Cardiac muscle cell (in vitro differentiated cells and primary cell): ENCODE measurements at places on chromosomes 12 and 14. TPM values are rescaled to one million over a fixed set of nuclear protein-coding genes. Genes with fewer than 3 reads are reported as not detected.

DNA sequence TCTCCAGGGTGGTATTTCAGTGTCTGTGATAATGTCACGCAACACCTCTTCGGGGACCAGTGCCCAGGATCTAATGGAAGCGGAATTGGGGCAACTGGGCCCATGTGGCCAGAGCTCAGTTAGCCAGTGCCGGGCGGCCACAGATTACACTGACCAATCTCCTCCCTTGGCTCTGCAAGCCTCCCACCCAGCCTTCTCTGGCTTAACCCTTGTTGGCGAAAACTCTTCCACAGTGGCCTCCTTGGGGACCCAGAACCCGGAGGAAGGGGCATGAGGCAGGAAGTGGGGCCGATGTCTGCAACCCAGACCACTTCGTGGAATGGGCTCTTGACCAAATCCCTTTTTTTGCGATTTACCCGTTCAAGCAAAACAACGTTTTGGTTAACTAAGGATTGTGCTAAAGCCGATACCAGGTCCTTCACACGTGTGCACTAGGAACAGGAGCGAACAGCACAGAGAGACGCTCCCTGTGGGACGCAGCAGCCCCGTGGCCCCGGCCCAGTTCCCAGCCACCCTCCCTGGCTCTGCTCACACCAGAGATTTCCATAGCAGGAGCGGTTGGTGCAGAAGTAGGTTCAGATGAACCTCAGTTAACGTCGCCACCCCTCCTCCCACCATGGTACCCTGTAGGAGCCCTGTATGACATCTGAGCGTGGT is 38.2 kb downstream of the SLC8B1 start:
- DNase-seq: no peak
- H3K27ac ChIP-seq: no peak overlapping the region
- no peaks in the 10 kb centered on the region for H3K4me1 ChIP-seq
- H3K36me3 ChIP-seq: no peaks in the 10 kb centered on the region
- no peaks in the 10 kb centered on the region for H3K27me3 ChIP-seq
- H3K4me3 ChIP-seq: no peak overlapping the region

- H3K27me3 ChIP-seq: no peaks in the 10 kb centered on the region
- DNase-seq: no peak
- no peaks in the 10 kb centered on the region for H3K36me3 ChIP-seq
- no peak overlapping the region for H3K27ac ChIP-seq
- H3K4me1 ChIP-seq: no peaks in the 10 kb centered on the region
- no peak overlapping the region for H3K4me3 ChIP-seq
These were observed 121.6 kb downstream of the TMEM121 start for GRCh38 chr14:105647784-105648608.

DNA sequence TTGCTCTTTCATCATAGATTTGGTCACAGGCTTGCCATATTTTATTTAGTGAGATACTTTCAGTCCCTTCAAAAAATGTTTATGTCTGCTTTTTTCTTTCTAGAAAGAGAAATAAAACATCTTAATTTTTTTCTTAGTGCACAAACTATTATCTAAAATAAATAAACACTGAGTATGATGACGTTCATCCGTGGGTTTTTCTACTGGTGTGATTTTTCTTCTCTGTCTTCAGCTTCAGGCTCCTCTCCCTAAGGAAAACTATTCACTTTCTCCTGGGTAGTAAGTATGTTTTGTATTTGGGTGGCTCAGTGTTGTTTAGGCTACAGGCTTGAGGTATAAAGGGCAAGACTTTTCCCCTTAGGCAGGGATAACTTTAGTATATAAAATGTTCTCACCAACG is 154.7 kb downstream of the DACT1 start:
- no peak for DNase-seq
- H3K27ac ChIP-seq: no peak overlapping the region
- no peaks in the 10 kb centered on the region for H3K36me3 ChIP-seq

- peaks cover 5% of the 10 kb centered on the region for H3K4me1 ChIP-seq
- no peak overlapping the region for H3K27ac ChIP-seq
- peak; percentile 42 for DNase-seq
- no peak overlapping the region for H3K4me3 ChIP-seq
- H3K36me3 ChIP-seq: no peaks in the 10 kb centered on the region
These were observed 75.9 kb upstream of the ZDHHC17 start for GRCh38 chr12:76687981-76688380.

GRCh38 chr12:103858953-103859601 is 18.0 kb upstream of the NT5DC3 start:
- no peaks in the 10 kb centered on the region for H3K36me3 ChIP-seq
- H3K4me3 ChIP-seq: no peak overlapping the region

HEBP1 gene
- total RNA-seq: 15.3 and 31.2 TPM in 2 replicates

DNA sequence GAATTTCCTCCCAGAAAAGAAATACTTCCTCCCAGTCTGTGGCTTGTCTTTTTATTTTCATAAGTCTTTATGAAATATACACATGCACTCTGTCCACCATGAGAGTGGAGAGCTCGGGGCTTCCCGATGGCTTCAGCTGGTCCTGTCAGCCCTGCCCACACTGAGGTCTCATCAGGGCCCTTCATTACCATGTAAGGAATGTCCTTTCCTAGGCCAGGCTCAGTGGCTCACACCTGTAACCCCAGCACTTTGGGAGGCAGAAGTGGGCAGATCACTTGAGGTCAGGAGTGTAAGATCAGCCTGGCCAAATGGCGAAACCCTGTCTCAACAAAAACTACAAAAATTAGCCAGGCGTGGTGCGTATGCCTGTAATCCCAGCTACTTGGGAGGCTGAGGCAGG is 77.0 kb downstream of the CPSF2 start:
- no peak overlapping the region for H3K27ac ChIP-seq
- no peak overlapping the region for H3K4me3 ChIP-seq
- H3K4me1 ChIP-seq: no peaks in the 10 kb centered on the region
- H3K27me3 ChIP-seq: no peaks in the 10 kb centered on the region

RPS6KL1 gene
- 7.6 and 15.1 TPM in 2 replicates for total RNA-seq

HCAR2 gene
- total RNA-seq: not detected in 2 replicates

DNA sequence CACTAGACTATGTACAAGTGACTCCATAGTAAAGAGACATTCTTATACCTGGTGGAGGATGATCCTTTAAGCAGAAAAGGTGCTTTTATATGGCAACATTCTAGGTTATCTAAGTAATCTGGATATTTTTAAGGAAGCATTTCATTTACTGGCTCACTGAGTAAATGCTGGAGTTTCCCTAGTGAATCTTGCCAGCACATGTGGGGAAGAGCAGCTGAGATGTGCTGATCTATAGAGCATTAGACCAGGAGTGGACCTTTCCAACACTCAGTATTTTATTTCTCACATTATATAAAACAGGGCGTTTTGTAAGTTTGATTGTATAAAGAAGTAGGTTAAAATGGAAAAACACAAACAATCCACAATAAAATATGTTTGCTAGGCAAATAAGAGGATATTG is 478.5 kb downstream of the ATP23 start:
- H3K27me3 ChIP-seq: no peaks in the 10 kb centered on the region
- DNase-seq: no peak
- H3K27ac ChIP-seq: no peak overlapping the region
- no peaks in the 10 kb centered on the region for H3K36me3 ChIP-seq

- H3K27ac ChIP-seq: no peak overlapping the region
- H3K36me3 ChIP-seq: no peaks in the 10 kb centered on the region
- H3K27me3 ChIP-seq: no peaks in the 10 kb centered on the region
- peak; percentile 69 for DNase-seq
- H3K4me3 ChIP-seq: no peak overlapping the region
- peaks cover 8% of the 10 kb centered on the region for H3K4me1 ChIP-seq
These were observed 40.5 kb downstream of the KCNA5 start for GRCh38 chr12:5083955-5084849.

- no peaks in the 10 kb centered on the region for H3K27me3 ChIP-seq
- H3K27ac ChIP-seq: peak overlapping the region; percentile 71
- H3K4me1 ChIP-seq: peaks cover 16% of the 10 kb centered on the region
- DNase-seq: peak; percentile 79
- H3K4me3 ChIP-seq: no peak overlapping the region
These were observed 22.8 kb downstream of the RAB35 start for GRCh38 chr12:120093592-120094355.

GRCh38 chr12:89187507-89187906 is 164.8 kb downstream of the DUSP6 start:
- no peak for DNase-seq
- H3K36me3 ChIP-seq: no peaks in the 10 kb centered on the region
- H3K27me3 ChIP-seq: no peaks in the 10 kb centered on the region
- no peak overlapping the region for H3K4me3 ChIP-seq
- H3K27ac ChIP-seq: no peak overlapping the region

SIX6 gene
- total RNA-seq: not detected in 2 replicates

SIX4 gene
- 11.7 and 25.0 TPM in 2 replicates for total RNA-seq

DNA sequence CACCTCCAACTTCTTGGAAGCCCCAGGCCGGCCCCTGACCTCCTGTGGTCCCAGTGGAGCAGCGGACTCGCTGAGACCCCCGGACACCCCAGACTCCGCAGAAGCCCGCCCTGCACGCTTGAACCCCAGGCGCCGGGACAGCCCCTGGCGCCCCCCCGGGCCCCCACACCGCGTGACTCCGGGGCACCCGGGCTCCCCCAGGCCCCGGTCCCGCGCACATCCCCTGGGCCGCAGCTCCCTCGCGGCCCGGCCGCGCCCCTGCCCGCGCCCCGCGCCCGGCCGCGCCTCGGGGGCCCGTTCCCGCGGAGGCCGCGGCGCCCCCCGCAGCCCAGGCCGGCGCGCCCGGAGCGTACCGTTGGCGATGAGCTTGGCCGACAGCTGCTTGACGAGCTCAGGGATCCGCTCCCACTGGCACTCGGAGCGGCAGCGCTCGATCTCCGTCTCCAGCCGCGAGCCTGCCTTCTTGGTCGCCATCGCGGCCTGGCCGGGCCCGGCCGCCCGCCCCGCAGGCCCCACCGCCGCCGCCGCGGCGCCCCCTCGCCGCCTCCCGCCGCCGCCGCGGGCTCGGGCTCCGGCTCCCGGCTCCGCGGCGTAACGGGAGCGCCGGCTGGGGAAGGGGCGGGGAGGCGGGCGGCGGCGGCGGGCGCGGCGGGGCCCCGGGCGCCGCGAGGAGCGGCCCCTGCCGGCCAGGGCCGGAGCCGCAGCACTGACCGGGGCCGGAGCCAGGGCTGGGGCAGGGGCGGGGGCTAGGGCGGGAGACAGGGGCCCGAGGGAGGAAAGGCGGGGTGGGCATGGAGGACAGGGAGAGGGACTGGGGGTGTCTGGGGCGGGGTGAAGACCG is at the start of gene TTC7B:
TSS of gene TTC7B (minus strand) at position 609 of the 841 bp plus-strand sequence. CDS start at position 474, 135 bp downstream.
- no peaks in the 10 kb centered on the region for H3K36me3 ChIP-seq
- peak; percentile 77 for DNase-seq
- peaks cover 10% of the 10 kb centered on the region for H3K4me1 ChIP-seq
- H3K27me3 ChIP-seq: no peaks in the 10 kb centered on the region
- H3K27ac ChIP-seq: no peak within 1 kb of the TSS

DNA sequence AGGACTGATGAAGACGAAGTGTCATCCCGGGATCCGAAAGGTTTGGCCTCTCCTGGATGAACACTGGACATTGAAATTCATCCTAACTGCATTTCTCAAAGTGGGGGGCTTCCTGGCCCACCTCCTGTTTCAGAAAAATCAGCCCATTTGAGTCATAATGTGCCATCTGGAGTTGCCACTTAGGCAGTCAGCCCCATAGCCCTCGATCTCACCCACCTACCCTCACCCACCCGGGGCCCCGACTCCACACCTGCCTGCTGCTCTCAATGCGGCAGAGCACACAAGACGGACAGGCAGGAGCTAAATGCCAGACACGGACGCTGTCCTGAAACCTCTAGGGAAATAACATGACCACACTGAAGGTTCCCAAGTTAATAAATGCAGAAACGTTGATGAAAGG is 12.6 kb downstream of the DLK1 start:
- H3K4me3 ChIP-seq: no peak overlapping the region
- H3K27ac ChIP-seq: no peak overlapping the region
- H3K36me3 ChIP-seq: no peaks in the 10 kb centered on the region
- no peaks in the 10 kb centered on the region for H3K4me1 ChIP-seq
- no peaks in the 10 kb centered on the region for H3K27me3 ChIP-seq
- DNase-seq: no peak
